Fibroblast of lung (primary cell): ENCODE measurements at places on chromosomes 6 and 20. TPM values are rescaled to one million over a fixed set of nuclear protein-coding genes. Genes with fewer than 3 reads are reported as not detected.
A peak's percentile ranks its signal among the peaks of the same experiment; 100 is the strongest.

GRCh38 chr20:53425941-53426340 is 167.7 kb downstream of the ZNF217 start:
- no peak for DNase-seq

GRCh38 chr20:608970-609369 is 1.1 kb downstream of the TCF15 start:
- no peak for DNase-seq

Gene MCHR2
- total RNA-seq = not detected in 2 replicates

GRCh38 chr6:85360794-85361642 is 88.9 kb upstream of the NT5E start:
- DNase-seq = peak; percentile 98

Gene TAAR2
- not detected in 2 replicates for total RNA-seq

GRCh38 chr20:8489094-8489883 is 357.2 kb downstream of the PLCB1 start:
- DNase-seq = no peak

DNA sequence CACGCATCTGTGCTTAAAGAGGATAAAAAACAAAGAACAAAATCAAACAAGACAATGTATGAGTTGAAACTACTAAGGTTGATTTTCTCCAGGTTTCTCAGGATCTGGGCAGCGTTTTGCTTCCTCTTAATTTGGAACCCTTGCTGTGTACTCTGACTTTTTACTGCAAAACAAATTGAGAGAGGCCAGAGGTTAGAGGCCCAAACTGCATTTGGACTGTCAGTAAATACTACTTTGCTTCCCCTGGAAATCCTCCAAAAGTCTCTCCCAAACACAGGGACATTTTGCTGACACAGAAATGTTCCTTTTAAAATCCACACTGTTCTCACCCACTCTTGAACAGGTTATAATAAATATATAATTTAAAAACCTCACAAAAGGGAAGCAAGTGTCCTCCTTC is 1.1 kb downstream of the ARG1 start:
- no peak for DNase-seq
